ENCODE measurements at places on chromosomes 6 and 20. TPM values are rescaled to one million over a fixed set of nuclear protein-coding genes. Genes with fewer than 3 reads are reported as not detected.

Gene STMND1
- polyA plus RNA-seq: 0.22 TPM

Gene PTK6
- polyA plus RNA-seq: 82.7 TPM

DNA sequence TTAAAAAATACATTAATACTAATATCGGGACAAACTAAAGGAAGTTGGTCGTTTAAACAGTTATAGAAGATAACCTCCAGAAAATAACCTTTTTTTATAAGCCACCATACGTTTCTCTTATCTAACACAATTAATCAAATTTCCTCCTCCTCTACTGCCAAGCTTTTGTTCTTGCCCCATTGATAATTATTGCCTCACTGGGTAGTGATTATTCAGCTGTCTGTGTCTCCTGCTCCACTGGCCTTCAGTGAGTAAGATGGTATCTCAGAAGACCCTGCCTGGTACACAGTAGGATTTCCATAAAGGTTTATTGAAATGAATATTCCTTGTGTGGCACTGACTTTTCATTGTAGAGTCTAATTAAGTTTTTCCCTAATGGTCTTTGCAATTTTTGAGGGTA lies 165.5 kb upstream of the SCGN start:
- H3K4me1 ChIP-seq: peaks cover 4% of the 10 kb centered on the region
- peak; percentile 11 for DNase-seq
- H3K27me3 ChIP-seq: no peaks in the 10 kb centered on the region
- no peak overlapping the region for H3K4me3 ChIP-seq
- H3K27ac ChIP-seq: no peak overlapping the region
- peaks cover 17% of the 10 kb centered on the region for H3K36me3 ChIP-seq

DNA sequence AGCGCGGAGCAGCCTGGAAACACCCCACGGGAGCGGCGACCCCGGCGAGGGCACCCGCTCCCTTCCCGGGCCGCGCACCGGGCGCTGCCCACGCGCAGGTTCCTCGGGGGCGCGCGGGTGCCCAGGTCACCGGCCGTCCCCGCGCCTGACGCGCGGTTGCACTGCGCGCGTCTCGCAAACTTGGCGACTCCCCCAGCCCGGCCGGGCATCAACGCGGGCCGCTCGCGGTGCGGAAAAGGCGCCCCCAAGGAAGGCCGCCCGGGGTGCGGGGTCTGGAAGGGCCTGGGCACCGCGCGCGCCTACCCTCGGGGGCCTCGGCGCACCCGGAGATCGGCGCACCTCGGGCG lies 555 bp upstream of the ZBTB46 start:
- H3K4me1 ChIP-seq: no peaks in the 10 kb centered on the region
- peak overlapping the region; percentile 55 for H3K27ac ChIP-seq
- H3K4me3 ChIP-seq: peak overlapping the region; percentile 48
- no peak for DNase-seq

GRCh38 chr6:167495506-167496401 lies 170.9 kb downstream of the TTLL2 start:
- no peaks in the 10 kb centered on the region for H3K27me3 ChIP-seq
- no peak overlapping the region for H3K27ac ChIP-seq
- no peaks in the 10 kb centered on the region for H3K36me3 ChIP-seq
- no peak overlapping the region for H3K4me3 ChIP-seq

DNA sequence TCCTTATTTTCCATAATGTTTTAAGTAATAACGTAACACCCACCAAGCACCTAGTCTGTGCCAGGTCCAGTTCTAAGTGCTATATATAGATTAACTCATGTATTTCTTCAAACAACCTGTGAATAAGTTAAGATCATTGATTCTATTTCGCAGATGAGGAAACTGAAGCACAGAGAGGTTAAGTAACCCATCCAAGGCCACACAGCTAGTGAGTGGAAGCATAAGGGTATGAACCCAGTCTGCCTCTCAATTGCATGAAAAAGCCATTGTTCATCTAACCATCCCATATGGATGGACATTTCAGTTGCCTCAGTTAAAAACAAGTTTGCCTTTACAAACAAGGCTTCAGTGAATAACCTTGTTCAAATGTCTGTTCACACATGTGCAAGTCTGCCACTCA lies 20.8 kb downstream of the TGM6 start:
- no peaks in the 10 kb centered on the region for H3K4me1 ChIP-seq
- no peaks in the 10 kb centered on the region for H3K36me3 ChIP-seq
- no peak overlapping the region for H3K4me3 ChIP-seq
- no peaks in the 10 kb centered on the region for H3K27me3 ChIP-seq

Gene THBD
- 1.8 TPM for polyA plus RNA-seq

GRCh38 chr20:34824452-34824805 lies 1.0 kb downstream of the NCOA6 start:
- peak overlapping the region; percentile 94 for H3K4me3 ChIP-seq
- H3K27ac ChIP-seq: peak overlapping the region; percentile 88
- H3K4me1 ChIP-seq: peaks cover 8% of the 10 kb centered on the region
- peak; percentile 92 for DNase-seq

- no peaks in the 10 kb centered on the region for H3K4me1 ChIP-seq
- no peak overlapping the region for H3K4me3 ChIP-seq
- H3K27ac ChIP-seq: no peak overlapping the region
- no peaks in the 10 kb centered on the region for H3K36me3 ChIP-seq
- DNase-seq: no peak
These were observed 61.3 kb downstream of the PRKN start for GRCh38 chr6:162666246-162666645.

DNA sequence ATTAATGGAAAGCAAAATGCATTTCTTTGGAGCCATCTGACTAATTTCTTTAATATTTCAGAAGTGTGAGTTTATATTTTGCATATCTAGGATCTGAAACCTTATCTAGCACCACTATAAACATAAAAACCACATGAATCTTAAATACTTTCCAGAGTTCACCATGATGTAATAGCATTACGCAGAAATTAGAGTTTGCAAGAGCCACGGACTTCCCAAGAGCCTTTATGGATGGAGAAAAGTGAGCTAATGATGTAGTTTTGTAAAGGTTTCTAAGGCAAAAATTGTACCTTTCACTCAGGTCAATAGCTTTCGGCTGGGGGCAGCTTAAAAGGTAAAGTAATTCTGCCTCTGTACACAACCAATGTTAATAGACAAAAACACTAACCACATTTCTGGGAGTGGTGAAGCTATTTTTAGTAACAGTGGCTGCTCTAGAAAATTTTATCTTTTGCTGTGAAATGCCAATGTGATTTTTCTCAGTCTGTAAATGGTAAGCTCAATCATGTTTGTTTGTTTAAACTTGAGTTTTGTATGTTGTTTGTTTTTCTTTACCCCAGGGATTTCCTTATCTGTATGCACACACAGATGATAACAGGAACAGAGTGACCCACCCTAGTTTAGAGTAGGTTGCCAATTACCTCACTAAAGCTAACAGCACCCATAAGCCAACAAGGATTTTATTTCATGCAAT lies 80.5 kb downstream of the FILIP1 start:
- H3K4me3 ChIP-seq: no peak overlapping the region
- H3K27me3 ChIP-seq: no peaks in the 10 kb centered on the region
- H3K27ac ChIP-seq: no peak overlapping the region
- DNase-seq: no peak
- no peaks in the 10 kb centered on the region for H3K36me3 ChIP-seq

DNA sequence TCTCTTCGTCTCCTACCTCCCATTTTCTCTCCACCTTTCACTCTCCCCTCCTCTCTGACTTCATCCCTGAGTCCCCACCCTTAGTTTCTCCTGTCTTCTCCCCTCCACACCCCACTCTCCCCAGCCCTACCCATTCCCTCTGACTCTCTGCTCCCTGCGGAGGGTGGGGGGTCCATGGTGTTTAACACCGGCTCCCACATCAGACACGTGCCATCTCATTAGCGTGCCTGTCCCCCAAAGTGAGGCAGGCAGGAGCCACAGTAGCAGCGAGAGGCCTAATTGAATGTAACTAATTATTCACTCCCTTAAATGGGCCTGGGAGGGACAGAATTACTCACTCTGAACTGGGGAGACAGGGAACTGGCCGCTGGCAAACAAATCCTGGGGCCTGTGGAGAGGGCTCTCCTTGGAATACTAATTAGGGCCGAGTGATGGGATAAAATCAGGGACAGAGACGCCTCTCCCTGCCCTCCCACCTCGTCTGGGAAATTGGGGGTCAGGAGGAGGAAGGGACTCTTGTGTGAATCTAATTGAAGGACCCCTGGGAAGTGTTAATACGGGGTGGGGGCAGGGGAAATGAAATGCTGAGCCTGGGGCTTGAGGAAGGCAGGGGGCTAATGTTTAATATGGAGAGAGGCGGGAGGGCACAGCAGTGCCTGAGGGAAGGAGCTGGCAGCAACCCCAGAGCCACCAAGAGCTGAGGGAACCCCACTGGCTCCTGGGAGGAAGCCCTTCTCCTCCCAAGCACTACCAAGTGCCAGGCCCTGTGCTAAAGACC lies 17.9 kb downstream of the CD40 start:
- no peak overlapping the region for H3K27ac ChIP-seq
- H3K36me3 ChIP-seq: no peaks in the 10 kb centered on the region
- no peak overlapping the region for H3K4me3 ChIP-seq
- H3K27me3 ChIP-seq: no peaks in the 10 kb centered on the region
- DNase-seq: no peak
- H3K4me1 ChIP-seq: no peaks in the 10 kb centered on the region

Gene OR2J3
- polyA plus RNA-seq: not detected

GRCh38 chr6:89862273-89862672 lies 32.0 kb upstream of the GJA10 start:
- no peak for DNase-seq
- no peak overlapping the region for H3K4me3 ChIP-seq
- H3K27ac ChIP-seq: no peak overlapping the region
- no peaks in the 10 kb centered on the region for H3K27me3 ChIP-seq
- H3K4me1 ChIP-seq: no peaks in the 10 kb centered on the region
- peaks cover 37% of the 10 kb centered on the region for H3K36me3 ChIP-seq

GRCh38 chr6:26532699-26533531 lies 5.3 kb upstream of the HMGN4 start:
- H3K4me3 ChIP-seq: peak overlapping the region; percentile 56
- no peaks in the 10 kb centered on the region for H3K36me3 ChIP-seq
- peak; percentile 94 for DNase-seq
- H3K27me3 ChIP-seq: no peaks in the 10 kb centered on the region
- H3K4me1 ChIP-seq: peaks cover 4% of the 10 kb centered on the region
- peak overlapping the region; percentile 70 for H3K27ac ChIP-seq

GRCh38 chr6:134623401-134623800 lies 305.5 kb upstream of the SGK1 start:
- no peaks in the 10 kb centered on the region for H3K27me3 ChIP-seq
- H3K27ac ChIP-seq: no peak overlapping the region
- no peak for DNase-seq
- H3K4me3 ChIP-seq: no peak overlapping the region
- H3K4me1 ChIP-seq: peaks cover 3% of the 10 kb centered on the region

DNA sequence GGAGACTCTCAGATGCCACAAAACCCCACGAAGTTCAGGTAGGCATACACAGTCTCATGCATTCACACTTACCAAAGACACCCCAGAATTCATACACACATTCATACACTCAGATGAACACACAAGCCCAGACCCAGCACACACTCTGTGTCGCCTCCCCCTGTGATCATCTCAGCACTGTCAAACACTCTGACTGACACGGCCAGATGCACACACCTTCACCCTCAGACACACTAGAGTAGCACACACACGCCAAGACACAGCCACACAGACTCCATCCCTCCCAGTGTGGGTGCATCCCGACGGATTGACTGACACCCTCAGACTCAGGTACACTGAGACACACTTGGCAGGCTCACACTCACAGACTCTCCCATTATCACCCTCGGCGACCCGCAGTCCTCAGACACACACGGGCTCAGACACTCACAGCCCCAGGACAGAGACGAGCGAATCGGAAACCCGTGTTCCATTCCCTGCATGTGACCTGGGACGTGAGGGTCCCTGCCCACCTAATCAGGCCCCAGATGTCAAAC lies 872 bp upstream of the RIMS4 start:
- H3K4me1 ChIP-seq: no peaks in the 10 kb centered on the region
- H3K27me3 ChIP-seq: peaks cover 6% of the 10 kb centered on the region
- DNase-seq: no peak
- no peak overlapping the region for H3K27ac ChIP-seq
- peak overlapping the region; percentile 22 for H3K4me3 ChIP-seq

- no peaks in the 10 kb centered on the region for H3K4me1 ChIP-seq
- no peaks in the 10 kb centered on the region for H3K36me3 ChIP-seq
- no peak overlapping the region for H3K4me3 ChIP-seq
- H3K27me3 ChIP-seq: peaks cover 33% of the 10 kb centered on the region
- DNase-seq: peak; percentile 38
These were observed 20.9 kb upstream of the POM121L2 start for GRCh38 chr6:27332692-27333641.

- H3K4me1 ChIP-seq: peaks cover 51% of the 10 kb centered on the region
- no peaks in the 10 kb centered on the region for H3K27me3 ChIP-seq
- no peak overlapping the region for H3K4me3 ChIP-seq
- peak; percentile 52 for DNase-seq
- peaks cover 4% of the 10 kb centered on the region for H3K36me3 ChIP-seq
- peak overlapping the region; percentile 96 for H3K27ac ChIP-seq
These were observed 3.9 kb downstream of the ZMYND8 start for GRCh38 chr20:47352332-47353238.

Gene PRPH2
- 0.92 TPM for polyA plus RNA-seq

GRCh38 chr20:45866454-45866853 lies 9.0 kb downstream of the ZSWIM3 start:
- H3K36me3 ChIP-seq: peaks cover 7% of the 10 kb centered on the region
- no peak for DNase-seq
- H3K27me3 ChIP-seq: no peaks in the 10 kb centered on the region
- no peak overlapping the region for H3K4me3 ChIP-seq
- H3K27ac ChIP-seq: no peak overlapping the region

Gene PSORS1C2
- not detected for polyA plus RNA-seq

GRCh38 chr20:22523499-22524392 lies 60.6 kb downstream of the FOXA2 start:
- no peak overlapping the region for H3K4me3 ChIP-seq
- no peaks in the 10 kb centered on the region for H3K4me1 ChIP-seq
- no peaks in the 10 kb centered on the region for H3K36me3 ChIP-seq

Gene FKBP1C
- 0.45 TPM for polyA plus RNA-seq

Gene MAP3K4
- polyA plus RNA-seq: 22.6 TPM

Gene STX11
- 3.2 TPM for polyA plus RNA-seq

DNA sequence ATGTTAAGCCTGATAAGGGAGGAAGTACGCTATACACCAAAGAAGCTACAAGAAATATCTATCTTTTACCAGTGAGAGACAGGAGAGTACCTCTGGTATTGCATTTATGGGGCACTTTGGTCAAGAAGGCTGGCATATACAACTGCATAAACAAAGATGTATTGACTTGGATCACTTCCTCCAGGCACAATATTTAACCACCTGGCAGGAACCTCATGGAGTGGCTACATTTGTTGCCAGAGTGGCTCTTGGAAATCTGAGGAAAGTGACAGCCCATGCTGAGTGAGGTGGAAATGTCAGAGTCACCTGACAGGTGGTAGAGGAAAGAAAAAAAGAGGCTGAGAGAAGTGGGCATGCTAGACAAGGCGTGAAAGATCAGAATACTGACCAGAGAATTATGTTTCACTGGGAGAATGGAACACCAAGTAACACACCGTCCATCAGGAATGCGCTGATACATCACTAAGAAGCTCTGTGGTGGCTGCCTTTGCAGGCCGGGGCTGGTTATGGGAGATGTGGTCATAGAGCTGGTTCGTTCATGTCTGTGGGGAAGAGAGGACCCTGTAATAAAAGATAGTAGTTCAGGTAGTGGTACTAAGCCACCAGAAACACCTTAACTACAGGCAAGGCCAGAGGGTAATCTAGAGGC lies 61.4 kb upstream of the UFL1 start:
- H3K27ac ChIP-seq: no peak overlapping the region
- H3K36me3 ChIP-seq: no peaks in the 10 kb centered on the region
- H3K4me1 ChIP-seq: no peaks in the 10 kb centered on the region
- no peak for DNase-seq
- no peak overlapping the region for H3K4me3 ChIP-seq

Measured in small intestine (tissue), 16 donors.